Stimulated activated CD8-positive, alpha-beta memory T cell treated with anti-CD3 and anti-CD28 coated beads, Interleukin-15, amount 100 ng/mL, for 4 hours (primary cell): ENCODE measurements at places on chromosomes 12 and 14.

GRCh38 chr12:79114896-79115295 lies 250.3 kb downstream of the SYT1 start:
- DNase-seq = no peak

GRCh38 chr12:131852551-131853299 lies 24.5 kb downstream of the MMP17 start:
- no peak for DNase-seq

DNA sequence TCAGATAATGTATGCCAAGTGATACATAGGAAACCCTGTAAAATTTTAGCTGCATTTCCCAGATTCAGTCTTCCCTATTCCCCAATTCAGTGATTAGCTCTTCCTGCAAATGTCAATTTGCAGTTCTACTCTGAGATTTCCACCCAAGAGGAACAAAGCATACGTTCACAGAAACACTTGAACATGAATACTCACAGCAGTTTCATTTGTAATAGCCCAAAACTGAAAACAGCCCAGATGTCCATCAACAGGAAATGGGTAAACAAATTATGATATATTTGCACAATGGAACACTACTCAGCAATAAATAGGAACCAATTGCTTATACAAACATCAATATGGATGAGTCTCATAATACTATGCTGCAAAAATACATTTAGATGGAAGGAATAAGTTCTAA lies 194.2 kb downstream of the GXYLT1 start:
- DNase-seq = no peak

DNA sequence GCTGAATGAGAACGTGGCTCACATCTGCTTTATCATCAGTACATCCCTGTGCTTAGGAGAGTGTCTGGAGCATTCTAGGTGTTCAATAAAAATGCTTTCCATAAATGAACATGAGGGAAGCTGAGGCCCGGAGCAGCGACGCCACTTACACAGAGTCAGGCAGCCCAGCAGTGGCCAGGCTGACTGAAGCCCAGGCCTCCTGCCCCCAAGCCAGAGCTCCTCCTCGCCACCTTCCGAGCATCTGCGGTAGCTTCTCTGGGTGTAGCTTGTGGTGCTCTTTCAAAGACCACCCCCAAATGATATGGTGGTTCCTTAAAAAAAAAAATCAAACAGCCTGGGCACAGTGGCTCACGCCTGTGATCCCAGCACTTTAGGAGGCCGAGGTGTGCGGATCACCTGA lies 88.8 kb downstream of the FBXL14 start:
- no peak for DNase-seq

DNA sequence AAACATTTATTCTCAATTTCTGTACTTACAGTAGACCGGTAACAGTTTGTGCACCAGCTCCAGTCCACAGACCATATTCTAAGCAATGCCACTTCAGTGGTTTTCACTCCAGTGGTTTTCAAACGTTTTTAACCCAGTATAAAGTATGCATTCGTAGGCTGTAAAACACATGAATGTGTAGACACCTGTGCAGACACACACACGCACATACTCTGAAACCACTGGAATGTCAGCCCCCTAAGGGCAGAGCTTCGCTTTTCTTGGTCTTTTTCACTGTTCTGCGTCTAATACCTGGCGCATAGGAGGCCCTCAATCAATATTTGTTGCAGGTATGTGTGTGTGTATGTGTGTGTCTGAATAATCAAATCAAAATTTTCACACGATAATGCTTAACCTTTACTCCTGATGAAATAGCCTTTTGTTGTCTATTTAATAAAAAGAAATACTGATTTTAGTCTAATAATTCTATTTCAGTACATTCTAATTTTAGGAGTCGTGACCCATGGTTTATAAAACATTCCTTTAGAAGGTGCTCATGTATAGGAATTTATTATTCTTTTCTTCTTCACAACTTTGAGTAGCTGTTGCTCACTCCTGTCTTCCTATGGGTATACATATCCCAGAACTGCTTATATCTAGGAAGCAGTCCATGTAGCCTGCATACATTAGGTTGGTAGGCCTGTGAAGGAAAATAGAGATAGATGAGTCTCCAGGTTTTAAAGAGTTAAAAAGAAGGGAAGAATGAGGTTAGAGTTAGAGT lies 73.6 kb upstream of the REP15 start:
- DNase-seq = no peak

- no peak for DNase-seq
Observed at GRCh38 chr12:58888131-58888783, 32.0 kb downstream of the LRIG3 start.

GRCh38 chr12:79690142-79690637 lies 574 bp downstream of the PAWR start:
- DNase-seq = no peak

- DNase-seq = no peak
Observed at GRCh38 chr12:104454997-104455396, 1.8 kb upstream of the CHST11 start.

- no peak for DNase-seq
Observed at GRCh38 chr14:91649930-91650329, 82.0 kb downstream of the CATSPERB start.
